Activated T-cell treated with anti-CD3 and anti-CD28 coated beads, Interleukin-2, amount 50 U/mL, for 24 hours (primary cell): ENCODE measurements at places on chromosomes 12 and 14.

GRCh38 chr14:61704554-61704953, 9.2 kb downstream of the HIF1A start:
- no peaks in the 10 kb centered on the region for H3K27me3 ChIP-seq
- H3K4me1 ChIP-seq: peaks cover 86% of the 10 kb centered on the region
- no peak for DNase-seq
- H3K4me3 ChIP-seq: peak overlapping the region; percentile 72
- peak overlapping the region; percentile 88 for H3K27ac ChIP-seq
- peaks cover 82% of the 10 kb centered on the region for H3K36me3 ChIP-seq

DNA sequence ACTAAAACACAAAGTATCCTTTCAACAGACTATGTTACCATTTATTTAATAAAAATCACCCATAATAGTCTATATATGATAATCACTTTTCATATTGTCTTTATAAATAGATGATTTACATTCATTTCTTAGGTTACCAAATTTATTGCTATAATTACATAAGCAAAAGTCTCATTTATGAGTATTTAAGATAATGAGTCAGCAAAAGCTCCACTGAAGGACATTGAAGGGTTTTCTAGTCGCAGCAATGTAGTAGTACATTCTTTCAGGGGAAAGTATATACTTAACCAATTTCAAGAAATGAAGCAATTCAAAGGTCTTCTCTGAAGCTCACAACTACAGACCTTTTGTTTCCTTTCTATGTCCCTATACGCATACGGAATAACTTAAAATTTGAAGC, 110.9 kb downstream of the NOVA1 start:
- no peak for DNase-seq
- no peak overlapping the region for H3K27ac ChIP-seq
- H3K4me3 ChIP-seq: no peak overlapping the region
- H3K27me3 ChIP-seq: no peaks in the 10 kb centered on the region

- H3K27me3 ChIP-seq: no peaks in the 10 kb centered on the region
- H3K27ac ChIP-seq: no peak overlapping the region
- peaks cover 12% of the 10 kb centered on the region for H3K4me1 ChIP-seq
- H3K36me3 ChIP-seq: peaks cover 2% of the 10 kb centered on the region
- no peak for DNase-seq
- H3K4me3 ChIP-seq: no peak overlapping the region
These were observed 14.1 kb downstream of the CORO1C start for GRCh38 chr12:108717243-108717642.

DNA sequence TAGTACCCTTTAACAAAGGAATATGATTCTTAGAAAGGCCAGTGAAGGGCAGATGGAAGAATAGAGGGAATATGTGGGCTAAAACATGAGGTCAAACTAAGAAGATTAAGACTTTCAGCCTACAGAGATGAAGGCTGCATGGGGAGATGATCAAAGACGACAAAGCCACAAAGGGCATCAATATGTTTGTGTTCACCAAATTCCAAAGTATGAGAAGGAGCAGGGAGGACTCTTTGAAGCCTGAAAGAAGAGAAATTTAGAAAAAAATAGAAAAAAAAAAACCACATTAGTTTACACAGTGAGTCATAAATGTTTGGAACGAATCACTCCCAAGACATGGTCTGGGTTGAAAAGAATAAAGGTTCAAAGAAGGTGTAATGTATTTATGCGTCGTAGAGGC, 131.8 kb downstream of the NEDD1 start:
- H3K4me1 ChIP-seq: no peaks in the 10 kb centered on the region

- H3K27ac ChIP-seq: no peak overlapping the region
- DNase-seq: no peak
- H3K4me3 ChIP-seq: no peak overlapping the region
These were observed 43.3 kb downstream of the ADCK1 start for GRCh38 chr14:77843195-77843594.

DNA sequence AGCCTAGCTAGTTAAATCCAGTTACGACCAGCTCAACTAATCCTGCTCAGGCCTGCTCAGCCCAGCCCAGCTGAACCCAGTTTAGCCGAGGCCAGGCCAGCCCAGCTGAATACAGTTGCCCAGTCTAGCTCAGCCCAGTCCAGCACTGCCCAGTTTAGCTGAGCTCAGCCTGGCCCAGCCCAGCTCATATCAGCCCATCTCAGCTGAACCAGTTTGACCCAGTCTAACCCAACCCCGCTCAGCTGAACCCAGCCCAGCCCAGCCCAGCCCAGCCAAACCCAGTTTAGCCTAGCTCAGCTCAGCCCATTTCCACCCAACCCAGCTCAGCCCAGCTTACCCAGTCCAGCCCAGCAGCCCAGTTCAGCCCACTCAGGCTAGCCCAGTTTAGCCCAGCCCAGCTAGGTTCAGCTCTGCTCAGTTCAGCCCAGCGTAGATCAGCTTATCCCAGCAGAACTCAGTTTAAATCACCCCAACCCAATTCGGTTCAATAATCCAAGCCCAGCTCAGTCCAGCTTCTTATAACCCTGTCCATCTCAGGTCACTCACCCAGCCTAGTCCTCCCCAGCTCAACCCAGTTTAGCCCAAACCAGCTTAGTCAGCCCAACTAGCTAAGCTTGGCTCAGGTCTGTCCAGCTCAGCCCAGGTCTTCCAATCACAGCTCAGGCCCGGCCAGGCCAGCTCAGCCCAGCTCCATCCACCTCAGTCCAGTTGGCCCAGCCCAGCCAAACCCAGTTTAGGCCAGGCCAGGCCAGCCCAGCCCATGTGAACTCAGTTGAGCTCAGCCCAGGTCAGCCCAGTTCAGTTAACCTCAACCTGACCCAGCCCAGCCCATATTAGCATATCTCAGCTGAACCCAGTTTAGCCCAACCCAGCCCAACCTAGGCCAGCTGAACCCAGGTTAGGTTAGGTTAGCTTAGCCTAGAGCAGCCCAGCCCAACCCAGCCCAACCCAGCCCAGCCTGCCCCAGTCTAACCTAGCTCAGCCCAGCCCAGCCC, 76.7 kb downstream of the TMEM121 start:
- H3K4me3 ChIP-seq: no peak overlapping the region
- no peaks in the 10 kb centered on the region for H3K27me3 ChIP-seq
- H3K27ac ChIP-seq: no peak overlapping the region
- H3K36me3 ChIP-seq: no peaks in the 10 kb centered on the region

DNA sequence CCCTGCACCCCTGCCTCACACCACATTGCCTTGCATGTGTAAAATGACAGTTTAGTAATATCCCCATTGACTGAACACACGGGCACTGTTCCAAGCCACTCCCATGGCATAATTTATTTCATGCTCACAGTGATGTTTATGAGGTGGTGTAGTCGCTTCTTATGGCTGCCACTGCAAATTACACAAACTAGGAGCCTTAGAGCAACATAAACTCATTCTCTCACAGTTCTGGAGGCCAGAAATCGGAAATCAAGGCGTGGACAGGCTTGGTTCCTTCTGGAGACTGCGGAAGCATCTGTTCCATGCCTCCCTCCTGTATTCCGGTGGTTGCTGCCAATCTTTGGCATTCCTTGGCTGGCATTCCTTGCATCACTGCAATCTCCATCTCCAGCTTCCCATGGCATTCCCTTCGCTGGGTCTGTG, 97.3 kb downstream of the RIN3 start:
- H3K4me1 ChIP-seq: peaks cover 50% of the 10 kb centered on the region
- H3K27ac ChIP-seq: no peak overlapping the region
- H3K4me3 ChIP-seq: no peak overlapping the region
- peaks cover 8% of the 10 kb centered on the region for H3K36me3 ChIP-seq

GRCh38 chr14:45799511-45799910, 546.5 kb upstream of the MIS18BP1 start:
- no peaks in the 10 kb centered on the region for H3K4me1 ChIP-seq
- no peak overlapping the region for H3K27ac ChIP-seq
- no peaks in the 10 kb centered on the region for H3K27me3 ChIP-seq
- DNase-seq: no peak
- H3K36me3 ChIP-seq: no peaks in the 10 kb centered on the region

GRCh38 chr12:108853981-108854446, 3.4 kb downstream of the SSH1 start:
- peaks cover 47% of the 10 kb centered on the region for H3K4me1 ChIP-seq
- no peaks in the 10 kb centered on the region for H3K27me3 ChIP-seq
- DNase-seq: no peak
- peak overlapping the region; percentile 86 for H3K27ac ChIP-seq
- peaks cover 55% of the 10 kb centered on the region for H3K36me3 ChIP-seq

- no peak for DNase-seq
- no peaks in the 10 kb centered on the region for H3K27me3 ChIP-seq
- no peaks in the 10 kb centered on the region for H3K4me1 ChIP-seq
- H3K4me3 ChIP-seq: no peak overlapping the region
- H3K27ac ChIP-seq: no peak overlapping the region
- no peaks in the 10 kb centered on the region for H3K36me3 ChIP-seq
These were observed 132.0 kb upstream of the NOVA1 start for GRCh38 chr14:26729851-26730250.

GRCh38 chr12:65640489-65640901, 183.8 kb upstream of the HMGA2 start:
- no peak overlapping the region for H3K27ac ChIP-seq
- DNase-seq: no peak
- H3K36me3 ChIP-seq: no peaks in the 10 kb centered on the region
- H3K27me3 ChIP-seq: peaks cover 14% of the 10 kb centered on the region
- no peaks in the 10 kb centered on the region for H3K4me1 ChIP-seq

DNA sequence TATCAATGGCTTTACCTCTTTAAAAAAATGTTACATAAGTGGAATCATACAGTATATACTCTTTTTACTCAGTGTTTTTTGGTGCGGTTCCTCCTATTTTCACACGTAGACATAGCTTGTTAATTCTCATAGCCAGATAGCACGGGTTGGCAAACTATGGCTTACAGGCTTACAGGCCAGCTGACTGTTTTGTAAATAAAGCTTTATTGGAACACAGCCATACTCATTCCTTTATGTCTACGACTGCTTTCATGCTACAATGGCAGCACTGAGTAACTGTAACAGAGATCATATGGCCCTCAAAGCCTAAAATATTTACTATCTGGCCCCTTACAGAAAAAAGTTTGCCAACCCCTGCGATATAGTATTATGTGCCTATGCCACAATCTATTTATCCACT, 5.8 kb upstream of the DAAM1 start:
- H3K36me3 ChIP-seq: no peaks in the 10 kb centered on the region
- DNase-seq: no peak
- H3K27me3 ChIP-seq: peaks cover 26% of the 10 kb centered on the region

DNA sequence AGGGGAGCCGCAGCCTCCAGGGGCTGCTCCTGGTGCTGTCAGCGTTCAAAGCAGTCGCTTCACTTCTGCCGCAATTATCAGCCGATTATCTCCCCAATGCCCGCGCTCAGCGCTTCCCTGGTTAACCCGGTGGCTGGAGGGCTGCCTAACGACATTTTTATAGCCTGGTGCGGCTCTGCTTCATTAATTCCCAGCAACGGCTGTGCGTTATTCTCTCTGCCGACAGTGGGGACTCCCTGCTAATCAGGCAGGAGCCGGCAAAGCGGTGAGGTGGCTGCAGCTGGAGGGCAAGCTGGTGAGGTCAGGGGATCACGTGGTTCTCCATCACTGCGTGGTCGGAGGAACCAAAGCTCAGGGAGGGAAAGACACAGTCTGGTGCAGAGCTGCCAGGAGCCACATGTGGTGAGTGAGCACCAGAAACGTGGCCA, 62.9 kb downstream of the GLRX5 start:
- peaks cover 2% of the 10 kb centered on the region for H3K4me1 ChIP-seq
- DNase-seq: no peak
- peaks cover 39% of the 10 kb centered on the region for H3K27me3 ChIP-seq
- H3K27ac ChIP-seq: no peak overlapping the region
- no peaks in the 10 kb centered on the region for H3K36me3 ChIP-seq
- H3K4me3 ChIP-seq: no peak overlapping the region
